ENCODE measurements at places on chromosomes 6 and 20.

GRCh38 chr6:30964075-30964474 is 19.4 kb upstream of the MUC21 start:
- DNase-seq: no peak

GRCh38 chr6:5303682-5304081 is 42.4 kb downstream of the FARS2 start:
- no peak for DNase-seq

DNA sequence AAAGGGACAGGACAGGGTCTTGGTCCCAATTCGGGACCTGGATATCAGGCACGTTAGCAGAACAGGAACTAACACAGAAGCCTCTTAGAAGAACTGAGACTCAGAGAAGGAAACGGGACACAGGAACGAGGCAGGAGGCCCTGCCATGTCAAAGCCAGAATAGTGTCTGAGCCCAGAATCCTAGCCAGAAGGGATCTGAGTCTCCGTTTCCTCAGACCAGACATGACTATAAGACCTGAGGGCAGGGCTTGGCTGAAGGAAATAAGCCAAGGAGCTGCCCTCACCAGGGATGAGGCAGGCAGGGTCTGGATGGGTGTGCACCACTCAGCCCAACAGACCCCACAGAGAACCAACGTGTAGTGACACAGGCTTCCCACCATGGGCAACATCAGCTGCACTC is 40.3 kb downstream of the TRERF1 start:
- no peak for DNase-seq

GRCh38 chr20:32526125-32526524 is 59.0 kb downstream of the NOL4L start:
- DNase-seq: no peak

DNA sequence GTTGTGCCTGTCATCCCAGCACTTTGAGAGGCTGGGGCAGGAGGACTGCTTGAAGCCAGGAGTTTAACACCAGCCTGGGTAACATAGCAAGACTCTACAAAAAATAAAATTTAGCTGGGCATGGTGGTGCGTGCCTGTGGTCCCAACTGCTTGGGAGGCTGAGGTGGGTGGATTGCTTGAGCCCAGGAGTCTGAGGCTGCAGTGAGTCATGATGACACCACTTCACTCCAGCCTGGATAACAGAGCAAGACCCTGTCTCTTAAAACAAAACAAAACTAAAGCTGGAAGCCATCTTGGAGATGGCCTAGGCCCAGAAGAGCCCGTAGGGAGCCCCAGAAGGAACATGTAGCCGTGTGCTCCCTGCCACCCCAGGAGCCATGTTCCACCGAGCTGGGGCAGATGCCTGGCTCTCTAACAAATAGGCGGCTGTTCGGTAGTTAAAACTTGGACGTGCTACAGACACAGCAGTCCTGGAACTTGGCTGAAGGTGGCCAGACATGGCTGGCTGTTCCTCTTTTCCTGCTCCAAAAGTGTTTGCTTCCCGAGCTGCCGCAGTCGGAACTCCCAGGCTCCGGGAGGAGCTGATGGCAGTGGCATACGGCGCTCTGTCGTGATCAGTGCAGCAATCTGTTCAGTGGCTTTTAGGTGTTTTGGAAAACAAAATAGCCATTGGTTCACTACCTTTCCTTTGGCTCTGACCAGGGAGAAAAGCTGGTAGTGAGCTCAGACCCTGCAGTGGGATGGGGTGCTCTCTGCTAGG is 37.0 kb downstream of the DYNLT1 start:
- no peak for DNase-seq

GRCh38 chr20:63325021-63325471 is 32.1 kb downstream of the COL20A1 start:
- no peak for DNase-seq

DNA sequence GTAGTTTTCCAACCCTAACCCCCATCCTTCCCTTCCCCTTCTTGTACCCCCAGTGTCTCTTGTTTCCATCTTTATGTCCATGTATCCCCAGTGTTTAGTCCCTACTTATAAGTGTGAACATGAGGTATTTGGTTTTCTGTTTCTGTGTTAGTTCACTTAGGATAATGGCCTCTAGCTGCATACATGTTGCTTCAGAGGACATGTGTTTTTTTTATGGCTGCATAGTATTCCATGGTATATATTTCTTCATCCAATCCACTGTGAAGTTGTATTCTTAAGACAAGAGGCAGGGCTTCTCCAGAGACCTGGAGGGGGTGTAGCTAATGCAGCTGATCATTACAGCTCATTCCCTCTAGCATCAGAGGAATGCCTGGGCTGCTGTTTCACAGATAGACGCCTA is 4.2 kb downstream of the DNAH8 start:
- no peak for DNase-seq

GRCh38 chr6:129515004-129515403 is 195.0 kb downstream of the ARHGAP18 start:
- no peak for DNase-seq

DNA sequence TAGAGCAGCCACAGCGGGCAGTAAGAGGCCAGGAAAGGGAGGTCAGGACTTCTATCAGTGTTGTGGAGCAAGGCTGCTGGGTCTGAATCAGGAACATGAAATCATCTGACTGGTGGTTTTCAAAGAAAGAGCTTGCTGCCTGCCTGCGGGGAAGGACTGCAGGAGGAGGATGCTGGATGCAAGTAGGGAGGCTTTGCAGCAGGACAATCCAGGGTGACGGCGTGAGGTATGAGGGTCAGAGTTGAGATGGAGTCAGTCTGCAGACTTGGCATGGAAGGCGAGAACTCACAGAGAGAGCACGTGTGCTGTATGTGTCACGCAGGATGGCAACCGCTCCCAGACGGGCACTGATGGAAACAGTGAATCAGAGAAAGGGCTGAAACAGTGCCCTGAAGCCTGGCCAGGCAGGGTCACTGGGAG is 59.2 kb upstream of the CD93 start:
- DNase-seq: no peak

DNA sequence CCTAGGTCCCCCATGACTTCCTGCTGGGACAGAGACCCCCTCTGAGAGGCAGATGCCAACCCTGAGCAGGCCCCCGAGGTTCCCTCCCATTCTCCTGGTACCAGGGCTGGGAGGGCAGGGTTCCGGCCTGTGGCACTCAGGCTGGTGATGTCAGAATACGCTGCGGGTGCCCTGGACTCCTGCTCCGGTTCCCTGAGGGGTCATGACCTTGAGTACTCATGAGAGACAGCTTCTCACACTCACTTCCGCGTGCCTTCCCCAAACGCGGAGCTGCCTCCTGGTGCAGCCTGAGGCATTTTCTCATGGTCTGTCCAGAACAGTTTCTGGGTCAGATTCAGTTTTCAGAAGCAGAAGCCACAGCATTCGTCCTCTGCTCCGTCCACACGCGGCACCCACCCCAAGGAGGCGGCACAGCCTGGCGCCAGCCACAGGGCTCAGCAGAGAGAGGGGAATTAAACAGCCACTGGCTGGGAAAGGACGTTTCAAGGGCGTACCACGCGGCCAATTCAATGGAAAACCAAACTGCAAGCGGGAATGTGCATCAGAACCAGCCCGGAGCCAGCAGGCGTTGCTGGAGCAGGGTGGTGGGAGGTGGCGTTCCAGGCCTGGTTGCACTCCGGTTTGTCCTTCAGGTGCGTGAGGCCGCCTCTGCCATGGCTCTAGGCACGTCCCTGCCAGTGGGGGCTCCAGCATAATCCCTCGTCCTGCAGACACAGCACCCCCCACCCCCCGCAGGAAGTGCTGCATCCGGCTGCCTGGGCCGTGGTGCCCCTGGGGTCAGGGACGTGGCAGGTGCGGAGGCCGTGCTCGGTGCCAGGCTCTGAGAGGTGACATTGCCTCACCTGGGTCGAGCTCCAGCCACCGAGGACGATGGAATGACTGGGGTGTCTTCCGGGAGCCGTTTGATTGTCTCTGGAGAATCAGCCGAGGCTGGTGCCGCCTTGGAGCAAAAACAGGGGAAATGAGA is 58.3 kb upstream of the BHLHE23 start:
- no peak for DNase-seq

- DNase-seq: no peak
These were observed 100.7 kb downstream of the ANKRD60 start for GRCh38 chr20:58127701-58128111.
